ENCODE measurements at places on chromosomes 6 and 20.
A peak's percentile ranks its signal among the peaks of the same experiment; 100 is the strongest.

DNA sequence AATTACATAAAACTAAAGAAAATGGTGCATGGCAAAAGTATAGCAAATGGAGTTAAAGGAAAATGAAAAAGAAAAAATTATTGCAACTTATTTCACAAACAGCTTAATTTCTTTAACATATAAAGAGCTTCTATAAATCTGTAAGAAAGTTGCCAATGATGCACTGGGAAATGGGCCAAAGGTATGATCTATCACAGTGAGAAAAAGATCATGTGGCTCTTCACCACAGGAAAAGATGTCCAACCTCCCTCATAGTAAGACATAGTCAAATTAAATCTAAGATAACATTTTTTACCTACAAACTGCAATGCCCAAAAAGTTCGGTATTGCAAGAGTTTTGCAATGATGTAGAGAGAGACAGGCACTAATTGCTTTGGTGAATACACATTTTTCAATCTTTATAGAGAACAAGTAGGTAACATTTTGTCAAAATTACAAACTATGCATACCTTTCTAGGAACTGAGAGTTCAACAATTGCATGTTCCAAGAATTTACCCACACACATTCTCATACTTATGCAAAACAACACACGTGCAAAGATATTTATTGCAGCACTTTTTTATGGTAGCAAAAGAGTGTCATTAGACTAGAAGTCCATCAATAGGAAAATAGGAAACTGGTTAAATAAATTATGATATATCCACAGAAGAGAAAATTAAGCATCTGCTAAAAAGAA, 372.6 kb downstream of the QKI start:
- DNase-seq = no peak

GRCh38 chr6:36793296-36793912, 45.8 kb downstream of the CPNE5 start:
- DNase-seq = no peak

DNA sequence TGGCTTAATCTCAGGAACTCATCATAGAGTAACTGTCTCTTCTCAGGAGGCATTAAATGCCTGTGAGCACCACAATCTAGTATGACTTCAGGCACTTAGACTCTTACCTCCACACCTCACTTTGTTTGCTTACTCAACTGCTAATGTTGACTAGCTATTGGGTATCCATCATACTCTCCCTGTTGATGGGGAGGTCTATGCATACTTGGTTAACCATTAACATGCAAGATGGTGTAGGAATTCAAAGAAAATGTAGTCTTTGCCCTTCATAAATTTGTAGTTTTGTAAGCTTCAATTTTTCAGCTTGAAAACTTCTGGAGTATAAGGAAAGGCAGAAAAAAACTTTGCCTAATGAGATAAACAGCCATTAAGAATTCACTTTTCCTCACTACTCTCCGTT, 501.0 kb upstream of the MARCKS start:
- no peak for DNase-seq

- no peak for DNase-seq
These were observed 17.7 kb downstream of the LOC128125822 start for GRCh38 chr6:63589952-63590411.

GRCh38 chr6:29967379-29968010, 25.2 kb downstream of the HLA-A start:
- peak; percentile 48 for DNase-seq

- DNase-seq = no peak
These were observed 32.5 kb upstream of the PRDM1 start for GRCh38 chr6:106053484-106054205.

DNA sequence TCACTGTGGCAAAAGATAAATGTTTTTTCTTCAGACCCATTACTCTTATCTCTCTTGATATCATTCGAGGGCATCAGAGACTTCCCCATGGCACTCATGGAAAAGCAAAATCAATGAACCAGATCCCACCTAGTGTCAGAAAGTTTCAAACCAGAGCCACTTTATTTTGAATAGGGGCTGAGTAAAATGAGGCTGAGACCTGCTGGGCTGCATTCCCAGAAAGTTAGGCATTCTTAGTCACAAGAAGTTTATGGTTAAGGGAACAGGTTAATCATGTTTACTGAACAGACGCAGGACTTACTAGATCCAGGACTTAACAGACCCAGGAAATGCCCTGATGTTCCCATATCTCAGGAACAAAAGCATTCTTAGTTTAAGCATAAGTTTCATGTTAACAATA, 369.9 kb downstream of the BTBD3 start:
- DNase-seq = no peak

- DNase-seq = no peak
These were observed 25.1 kb downstream of the ZNFX1 start for GRCh38 chr20:49252556-49253350.

DNA sequence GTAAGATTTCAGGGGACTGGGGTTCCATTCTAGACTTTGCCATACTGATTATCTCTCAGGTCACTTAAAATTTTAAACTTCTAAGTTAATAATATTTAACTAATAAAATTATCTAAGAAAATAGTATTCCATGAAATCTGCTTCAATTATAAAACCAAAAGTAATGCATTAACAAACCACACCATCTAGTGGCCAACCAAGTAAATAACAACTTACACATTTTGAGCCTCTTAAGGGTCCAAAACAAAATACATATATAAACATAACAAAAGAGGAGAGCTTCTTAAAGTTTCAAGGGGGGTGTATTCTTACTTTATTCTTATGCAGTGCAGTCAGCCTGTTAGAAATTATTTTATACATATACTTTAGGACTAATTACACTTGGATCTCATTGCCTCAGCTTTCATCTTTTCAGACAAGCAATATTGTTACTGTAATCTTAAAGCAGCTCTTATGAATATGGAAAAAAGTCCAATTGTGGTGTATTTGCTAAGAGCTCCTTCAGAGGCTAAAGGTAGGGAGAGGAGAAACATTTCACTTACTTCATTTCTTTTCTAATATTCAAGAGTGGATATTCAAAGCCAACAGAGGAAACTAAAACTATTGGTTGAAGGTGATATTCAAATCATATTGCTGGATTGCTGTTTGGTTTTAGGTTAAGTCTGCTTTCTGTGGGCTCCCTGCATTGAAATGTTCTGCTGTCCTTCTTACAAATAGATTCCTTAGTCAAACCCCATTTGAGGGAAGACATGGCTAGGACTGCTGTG, 199.7 kb upstream of the SIM1 start:
- no peak for DNase-seq

DNA sequence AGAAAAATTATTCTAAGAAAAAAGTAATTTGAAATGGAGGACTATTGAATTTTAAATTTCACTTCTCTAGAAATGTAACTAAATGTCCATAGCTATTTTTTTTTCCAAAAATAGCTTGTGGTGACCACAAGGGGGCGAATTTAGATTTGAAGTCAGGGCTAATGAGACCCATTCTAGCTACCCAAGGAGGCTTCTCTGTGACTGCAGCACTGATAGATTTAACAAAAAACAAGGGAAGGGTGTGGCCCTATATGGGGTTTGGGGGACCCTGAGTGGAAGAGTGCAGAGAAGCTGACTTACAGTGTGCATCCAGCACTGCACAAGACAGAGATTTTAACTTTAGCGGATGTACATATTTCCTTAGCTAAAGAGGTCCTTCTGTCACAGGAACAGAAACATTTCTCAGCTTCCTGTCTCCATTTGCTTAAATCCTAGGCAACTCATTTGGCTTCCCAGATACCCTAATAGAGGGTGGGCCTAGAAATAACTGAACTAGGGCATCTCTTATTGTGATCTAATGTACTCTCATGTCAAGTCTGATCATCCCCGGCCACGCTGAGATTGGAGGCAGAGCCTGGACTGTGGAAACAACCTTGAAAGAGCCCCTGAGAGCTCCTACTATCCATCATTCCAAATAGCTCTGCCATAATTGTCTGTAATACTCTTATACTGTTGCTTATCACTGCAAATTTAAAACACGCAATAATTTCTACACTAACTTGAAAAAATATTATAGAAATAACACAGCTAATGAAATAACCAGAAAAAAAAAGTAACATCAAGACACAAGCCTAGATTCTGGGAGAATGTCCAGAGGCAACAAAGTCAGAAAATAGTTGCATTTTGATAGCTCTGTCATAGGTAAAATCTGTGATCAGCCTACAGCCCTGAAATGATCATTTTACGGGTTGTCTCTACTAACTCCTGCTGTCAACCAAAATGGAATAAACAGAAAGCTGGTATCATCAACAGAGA, 93.6 kb downstream of the SNAP91 start:
- DNase-seq = peak; percentile 31

DNA sequence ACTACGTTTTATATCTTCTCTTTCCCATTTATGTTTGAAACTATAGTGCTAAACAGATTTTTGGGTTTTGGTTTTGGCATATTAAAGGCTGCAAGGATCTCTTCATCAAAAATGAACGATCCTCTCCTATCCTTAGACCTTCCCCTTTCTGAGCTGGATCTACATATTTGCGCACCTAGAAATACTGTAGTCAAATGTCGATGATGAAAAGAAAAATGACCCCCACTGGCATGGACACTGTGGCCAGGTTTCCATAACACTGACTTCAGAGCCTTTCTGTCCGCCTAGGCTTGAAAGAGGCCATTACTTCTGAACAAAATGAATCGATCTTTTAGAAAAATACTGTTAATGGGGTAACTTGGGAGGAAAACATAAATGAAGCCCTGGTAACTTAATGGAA, 5.8 kb downstream of the FLRT3 start:
- DNase-seq = no peak

- DNase-seq = no peak
These were observed 21.6 kb downstream of the TPX2 start for GRCh38 chr20:31760519-31761240.

DNA sequence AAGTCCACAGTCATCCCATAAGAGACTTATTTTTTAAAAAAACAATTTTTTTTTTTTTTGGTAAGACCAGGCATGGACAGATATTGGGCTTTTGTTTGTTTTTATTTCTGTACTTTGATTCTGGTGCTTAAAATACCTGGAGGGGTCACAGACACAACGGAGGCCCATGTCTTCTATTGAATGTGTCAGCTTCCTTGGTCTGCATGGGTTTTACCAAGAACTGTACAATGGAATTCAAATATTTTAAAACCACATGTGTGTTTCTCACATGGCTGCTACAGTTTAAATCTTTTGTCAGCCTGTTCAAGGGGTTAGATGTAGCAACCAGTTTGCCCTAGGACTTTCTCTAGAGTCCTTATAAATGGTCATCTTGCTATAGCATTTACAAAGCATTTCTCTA, 139.8 kb downstream of the SOX4 start:
- no peak for DNase-seq

GRCh38 chr6:1024587-1024986, 287.3 kb upstream of the FOXQ1 start:
- no peak for DNase-seq

- DNase-seq = no peak
These were observed 840 bp downstream of the DEFB132 start for GRCh38 chr20:258269-258858.

- no peak for DNase-seq
These were observed 291.5 kb upstream of the EYS start for GRCh38 chr6:65998544-65998943.

GRCh38 chr20:37294262-37294981, 5.0 kb downstream of the MANBAL start:
- peak; percentile 54 for DNase-seq

GRCh38 chr6:78909391-78909790, 42.0 kb downstream of the IRAK1BP1 start:
- peak; percentile 88 for DNase-seq

DNA sequence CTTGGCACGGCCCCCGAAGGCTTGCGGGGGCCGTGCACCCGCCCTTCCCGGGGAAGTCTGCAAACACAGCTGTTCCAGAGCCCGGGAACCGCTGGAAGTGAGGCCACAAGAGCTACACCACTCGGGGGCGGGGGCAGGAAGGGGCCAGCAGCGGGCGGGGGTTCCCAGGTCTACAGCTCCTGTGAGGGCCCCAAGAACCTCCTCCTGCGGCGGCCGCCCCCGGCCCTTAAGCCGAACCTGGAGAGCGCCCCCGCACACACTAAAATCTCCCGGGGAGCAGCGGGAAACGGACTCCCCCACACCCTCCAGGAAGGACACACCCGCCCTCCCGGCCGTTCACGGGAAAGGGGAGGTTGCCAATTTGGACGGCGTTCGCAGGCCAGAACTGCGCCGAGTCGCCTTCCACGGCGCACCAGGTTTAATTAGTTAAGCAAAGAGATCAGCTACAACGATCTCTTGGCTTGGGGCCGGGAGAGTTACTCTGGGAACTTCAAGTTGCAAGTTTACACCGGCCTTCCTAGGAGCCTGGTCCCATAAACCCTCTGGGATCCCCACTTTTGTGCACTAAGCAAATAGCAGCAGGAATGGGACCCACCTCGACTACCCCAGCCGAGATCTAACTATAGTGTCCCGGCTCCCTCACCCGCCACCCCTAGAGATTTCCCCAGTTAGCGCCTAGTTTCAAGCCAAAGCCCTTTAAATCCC, 1.7 kb downstream of the JAG1 start:
- no peak for DNase-seq

DNA sequence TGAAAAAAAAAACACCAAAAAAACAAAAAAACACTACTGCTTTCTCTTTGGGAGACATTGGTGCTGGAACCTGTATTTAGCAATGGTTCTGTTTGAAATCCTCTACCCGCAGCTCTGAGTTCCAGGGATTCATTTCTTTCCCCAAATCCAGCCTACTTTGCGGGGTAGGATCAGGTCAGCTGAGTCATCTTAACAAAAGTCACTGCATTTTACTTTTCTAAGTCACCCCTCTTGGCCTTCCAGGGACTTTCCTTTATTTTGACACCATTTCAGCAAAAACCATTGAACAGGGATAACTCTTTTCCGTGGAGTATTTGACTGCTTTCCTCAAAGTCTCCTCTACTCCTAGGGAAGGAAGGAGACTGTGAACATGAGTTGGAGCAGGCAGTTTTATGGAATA, 837.6 kb downstream of the MAFB start:
- DNase-seq = peak; percentile 20

DNA sequence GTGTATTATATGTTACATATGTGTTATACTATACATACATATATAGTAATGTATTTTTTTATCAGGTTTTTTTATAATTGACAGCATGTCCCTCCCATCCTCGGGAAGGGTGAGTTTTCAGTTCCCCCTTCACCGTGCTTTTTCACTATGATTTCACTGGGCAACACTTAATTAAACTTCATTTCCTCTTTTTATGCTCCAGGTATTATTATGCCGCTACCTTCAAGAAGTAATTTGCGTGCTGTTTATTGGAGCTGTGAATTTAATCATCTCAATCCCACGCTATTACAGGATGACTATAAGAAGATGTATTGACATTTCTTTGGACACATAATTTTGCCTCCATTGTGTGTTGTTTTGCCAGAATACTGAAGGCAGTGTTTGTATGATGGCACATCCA, 228.6 kb downstream of the SAMD5 start:
- no peak for DNase-seq

DNA sequence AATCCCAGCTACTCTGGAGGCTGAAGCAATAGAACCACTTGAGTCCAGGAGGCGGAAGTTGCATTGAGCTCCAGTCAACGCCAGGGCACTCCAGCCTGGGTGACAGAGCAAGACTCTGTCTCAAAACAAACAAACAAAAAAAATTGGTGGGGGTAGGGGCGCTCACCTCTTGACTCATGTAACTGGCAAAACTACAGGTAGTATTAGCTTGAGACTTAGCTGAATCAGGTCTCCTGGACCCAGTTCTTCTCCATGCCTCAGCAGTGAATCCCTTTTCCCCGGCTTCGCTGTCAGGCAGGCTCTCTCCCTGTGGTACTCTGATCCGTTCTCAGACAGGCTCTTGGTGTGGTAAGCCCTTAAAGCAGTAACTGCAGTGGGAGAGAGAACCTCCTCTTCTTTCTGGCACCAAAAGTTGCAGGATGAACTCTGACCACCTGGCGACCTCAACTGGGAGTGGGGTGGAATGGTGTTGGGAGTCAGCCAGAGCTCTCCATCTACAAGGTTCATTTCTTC, 12.9 kb downstream of the SLC9A8 start:
- no peak for DNase-seq

- no peak for DNase-seq
These were observed 81.0 kb downstream of the CEBPB start for GRCh38 chr20:50271612-50272011.
